ENCODE measurements at places on chromosomes 6 and 20.
A peak's percentile ranks its signal among the peaks of the same experiment; 100 is the strongest.

- no peak for DNase-seq
Measured at GRCh38 chr6:151493804-151494234, at the start of gene CCDC170. CCDC170 (plus strand) TSS chr6:151494017; CDS start chr6:151494129, 112 bp downstream.

- peak; percentile 71 for DNase-seq
Measured at GRCh38 chr20:33411242-33411641, 9.9 kb upstream of the CDK5RAP1 start.

- no peak for DNase-seq
Measured at GRCh38 chr6:55543633-55544309, 35.2 kb downstream of the HMGCLL1 start.

- no peak for DNase-seq
Measured at GRCh38 chr6:83216806-83217205, 23.6 kb downstream of the RWDD2A start.

- no peak for DNase-seq
Measured at GRCh38 chr20:6074784-6075183, 20.9 kb upstream of the LRRN4 start.

GRCh38 chr6:165697171-165697570 is 34.1 kb upstream of the PDE10A start:
- DNase-seq = no peak

GRCh38 chr20:22863826-22864225 is 171.3 kb upstream of the SSTR4 start:
- no peak for DNase-seq

- no peak for DNase-seq
Measured at GRCh38 chr20:43460830-43461200, 3.1 kb downstream of the SRSF6 start.

DNA sequence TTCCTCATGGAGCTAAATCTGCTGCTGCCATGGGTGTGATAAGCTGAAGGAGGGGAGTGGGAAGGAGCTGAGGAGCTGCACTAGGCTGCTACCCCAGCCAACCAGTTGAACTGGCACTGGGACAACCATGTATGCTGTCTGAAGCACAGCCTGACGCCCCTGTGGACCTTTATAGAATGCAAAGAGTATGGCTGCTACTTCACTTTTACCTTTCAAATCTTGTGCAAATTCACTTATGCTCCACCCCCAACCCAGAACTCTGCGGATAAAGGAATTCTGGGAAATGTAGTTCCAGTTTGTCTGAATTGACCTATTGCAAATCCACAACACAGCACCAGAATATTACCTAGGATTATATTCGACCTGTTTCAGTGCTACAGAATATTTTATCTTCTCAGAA is 217.4 kb upstream of the SLC35B3 start:
- no peak for DNase-seq

DNA sequence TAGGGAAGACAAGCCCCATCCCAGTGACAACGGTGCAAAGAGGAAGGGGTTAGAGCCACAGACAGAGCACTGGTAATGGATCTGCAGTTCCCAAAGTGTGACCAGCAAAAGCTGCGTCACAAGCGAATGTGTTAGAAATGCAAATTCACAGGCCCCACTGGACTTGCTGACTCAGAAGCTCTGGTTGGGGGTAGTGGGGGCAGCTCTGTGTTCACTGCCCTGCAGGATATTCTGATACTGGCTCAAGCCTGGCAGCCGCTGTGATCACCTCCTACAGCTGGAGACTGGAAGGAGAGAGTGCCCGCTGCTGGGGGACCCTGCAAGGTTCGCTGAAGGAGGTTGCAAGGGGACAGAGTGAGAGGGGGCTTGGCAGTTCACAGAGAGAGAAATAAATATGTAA is 179.7 kb upstream of the CDH4 start:
- DNase-seq = no peak

DNA sequence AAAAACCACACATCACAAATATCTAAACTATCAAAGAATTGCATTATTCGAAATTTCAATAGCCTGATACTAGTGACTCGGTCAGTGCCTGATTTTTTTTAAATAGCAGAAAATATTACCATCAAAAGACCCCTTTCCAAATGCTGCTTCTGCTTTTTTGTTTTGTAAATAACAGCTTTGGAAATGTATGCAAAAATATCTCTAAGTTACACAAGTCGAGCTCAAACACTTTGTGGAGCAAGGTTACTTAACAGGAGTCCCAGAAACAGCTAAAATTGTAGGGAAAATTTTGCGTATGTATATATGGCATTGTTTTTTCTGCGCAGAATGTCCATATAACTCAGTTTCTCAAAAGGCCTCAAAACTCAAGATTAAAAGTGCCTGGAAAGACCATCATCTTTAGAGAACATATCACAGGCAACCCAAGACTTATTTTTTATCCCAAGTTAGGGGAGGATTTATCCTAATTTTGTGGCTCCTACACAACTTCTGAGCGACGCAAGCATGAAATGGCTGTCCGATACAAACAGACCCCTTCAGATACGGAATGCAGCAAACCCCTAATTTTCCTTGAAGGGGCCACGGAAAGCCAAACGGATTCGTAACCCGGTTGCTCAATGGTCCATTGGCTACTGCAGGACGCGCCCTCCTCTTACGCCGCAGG is 1.3 kb downstream of the CEP85L start:
- DNase-seq = no peak

GRCh38 chr6:152552616-152553209 is 84.4 kb downstream of the SYNE1 start:
- peak; percentile 13 for DNase-seq

DNA sequence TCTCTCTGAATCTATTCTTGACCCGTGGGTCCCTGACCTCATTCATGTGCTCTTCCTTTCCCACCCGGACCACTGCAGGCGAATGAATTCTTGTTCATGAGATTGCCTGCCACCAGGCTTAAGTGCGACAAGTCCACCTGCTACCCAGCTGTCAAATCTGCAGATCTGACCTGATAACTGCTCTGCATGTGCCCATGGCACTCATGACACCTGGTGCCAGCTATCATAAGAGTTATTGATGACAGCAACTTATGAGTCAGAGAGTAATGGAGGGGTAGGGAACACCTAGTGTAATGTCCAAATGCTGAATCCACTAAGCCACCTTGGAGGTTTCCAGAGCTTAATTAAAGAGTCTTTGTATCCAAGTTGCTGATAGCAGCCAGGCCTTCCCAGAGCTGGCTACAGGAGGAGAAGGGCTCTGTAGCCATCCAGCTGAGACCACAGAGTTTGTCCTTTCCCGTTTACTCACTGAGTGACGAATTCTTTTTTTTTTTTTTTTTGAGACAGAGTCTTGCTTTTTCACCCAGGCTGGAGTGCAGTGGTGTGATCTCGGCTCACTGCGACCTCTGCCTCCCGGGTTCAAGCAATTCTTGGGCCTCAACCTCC is 17.4 kb downstream of the SHLD1 start:
- peak; percentile 68 for DNase-seq

- no peak for DNase-seq
Measured at GRCh38 chr6:106961136-106961535, 13.4 kb downstream of the CD24 start.

GRCh38 chr6:17820055-17820454 is 113.3 kb upstream of the NUP153 start:
- no peak for DNase-seq

- no peak for DNase-seq
Measured at GRCh38 chr6:117481278-117481925, 1.1 kb upstream of the DCBLD1 start.

DNA sequence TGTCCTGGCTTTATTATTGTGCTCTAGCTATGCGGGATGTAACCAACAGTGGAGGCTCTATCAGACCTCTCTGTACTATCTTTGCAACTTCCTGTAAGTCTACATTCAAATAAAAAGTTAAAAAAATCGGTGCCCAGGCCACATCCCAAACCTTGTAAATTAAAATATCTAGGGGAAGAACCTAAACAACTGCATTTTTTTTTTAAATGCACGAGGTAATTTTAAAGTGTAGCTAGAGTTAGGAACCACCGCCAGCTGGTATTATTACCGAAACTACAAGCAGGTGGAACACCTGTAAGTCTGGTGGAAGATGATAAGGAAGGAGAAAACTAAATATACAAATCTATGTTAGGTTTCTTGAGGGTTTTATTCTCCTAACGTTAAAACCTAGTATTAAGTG is 34.5 kb upstream of the ID4 start:
- DNase-seq = no peak

DNA sequence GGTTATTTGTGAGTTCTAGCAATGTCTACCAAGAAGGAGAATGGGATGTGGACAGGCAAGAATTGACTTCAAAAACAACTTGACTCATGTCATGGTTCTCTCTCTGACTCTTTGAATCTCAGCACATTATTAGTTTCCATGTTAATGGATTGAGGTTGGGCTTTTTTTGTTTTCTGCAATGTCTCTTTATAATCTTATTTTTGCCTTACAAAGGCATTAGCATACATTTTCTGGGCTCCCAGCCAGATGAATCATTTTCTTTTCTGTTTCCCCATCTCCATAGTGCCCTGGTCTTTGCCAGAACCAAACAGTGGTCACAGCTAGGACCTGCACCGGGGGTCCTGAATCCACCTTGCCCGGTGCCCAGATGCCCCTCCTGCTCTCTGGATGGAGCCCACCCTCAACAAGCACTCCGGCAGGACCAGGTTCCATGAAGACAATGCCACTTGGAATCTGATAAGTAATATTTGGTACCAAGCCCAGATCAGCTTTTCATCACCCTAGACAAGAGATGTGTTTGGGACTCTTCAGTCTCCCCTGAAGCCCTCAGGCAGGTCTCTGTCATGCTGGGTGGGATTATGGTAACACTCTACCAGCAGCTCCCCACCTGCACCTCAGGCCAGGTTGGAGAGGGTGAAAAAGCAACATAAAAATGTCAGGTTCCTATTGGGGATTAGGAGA is 266.7 kb upstream of the SULF2 start:
- DNase-seq = no peak

GRCh38 chr20:33629533-33629932 is 32.6 kb upstream of the C20orf144 start:
- DNase-seq = no peak

- peak; percentile 46 for DNase-seq
Measured at GRCh38 chr6:15399641-15400470, 154.0 kb downstream of the JARID2 start.

GRCh38 chr20:15643713-15644112 is 929.5 kb downstream of the KIF16B start:
- no peak for DNase-seq

GRCh38 chr6:14121936-14122344 is 4.4 kb downstream of the CD83 start:
- no peak for DNase-seq

GRCh38 chr6:119119989-119120388 is 41.5 kb upstream of the FAM184A start:
- no peak for DNase-seq

GRCh38 chr6:99393366-99393697 is 663 bp downstream of the COQ3 start:
- DNase-seq = no peak

- DNase-seq = no peak
Measured at GRCh38 chr20:57091748-57092111, 174.7 kb downstream of the BMP7 start.

GRCh38 chr20:56859801-56860261 is 230.7 kb downstream of the TFAP2C start:
- DNase-seq = no peak

- DNase-seq = no peak
Measured at GRCh38 chr20:58787211-58788005, 63.3 kb downstream of the GNAS-AS1 start.

- DNase-seq = no peak
Measured at GRCh38 chr20:33555755-33556154, 65.9 kb downstream of the CBFA2T2 start.

GRCh38 chr6:121522265-121522664 is 86.8 kb downstream of the GJA1 start:
- DNase-seq = no peak

GRCh38 chr6:87197547-87197946 is 42.2 kb downstream of the ZNF292 start:
- DNase-seq = no peak

GRCh38 chr20:41462372-41463161 is 95.9 kb upstream of the EMILIN3 start:
- no peak for DNase-seq

- DNase-seq = no peak
Measured at GRCh38 chr6:35078226-35078850, 62.8 kb downstream of the TCP11 start.

DNA sequence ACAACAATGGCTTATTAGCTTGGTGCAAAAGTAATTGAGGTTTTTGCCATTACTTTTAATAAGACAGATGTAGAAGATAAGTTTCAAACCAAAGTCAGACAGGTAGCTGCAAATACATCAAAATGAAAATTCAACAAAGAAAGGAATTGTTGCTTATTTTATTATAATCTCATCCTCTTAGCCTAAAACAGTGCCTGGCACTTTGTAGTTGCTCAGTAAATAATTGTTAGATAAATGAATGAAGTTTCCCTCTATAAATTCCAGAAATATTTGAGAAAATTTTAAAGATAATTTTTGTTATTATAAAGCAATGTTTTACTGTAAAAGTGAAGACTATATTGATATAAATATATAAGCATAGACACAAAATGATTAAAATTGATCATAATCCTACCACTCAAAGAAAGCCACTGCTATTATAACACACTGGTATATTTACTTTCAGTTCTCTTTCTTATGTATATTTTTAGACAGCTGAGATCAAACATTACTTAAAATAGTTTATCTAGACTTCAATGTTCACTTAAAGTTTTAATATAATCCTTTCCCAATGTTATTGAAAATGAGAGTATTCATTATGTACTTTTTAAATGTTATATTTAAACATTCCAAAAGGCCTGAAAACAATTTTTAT is 42.5 kb downstream of the SESN1 start:
- DNase-seq = no peak

GRCh38 chr6:137171824-137172733 is 1.4 kb downstream of the IL22RA2 start:
- DNase-seq = no peak

GRCh38 chr6:51928320-51928719 is 159.1 kb downstream of the PKHD1 start:
- no peak for DNase-seq

GRCh38 chr6:18503593-18504231 is 116.6 kb downstream of the RNF144B start:
- no peak for DNase-seq

- DNase-seq = no peak
Measured at GRCh38 chr6:14621518-14621917, 503.9 kb downstream of the CD83 start.

DNA sequence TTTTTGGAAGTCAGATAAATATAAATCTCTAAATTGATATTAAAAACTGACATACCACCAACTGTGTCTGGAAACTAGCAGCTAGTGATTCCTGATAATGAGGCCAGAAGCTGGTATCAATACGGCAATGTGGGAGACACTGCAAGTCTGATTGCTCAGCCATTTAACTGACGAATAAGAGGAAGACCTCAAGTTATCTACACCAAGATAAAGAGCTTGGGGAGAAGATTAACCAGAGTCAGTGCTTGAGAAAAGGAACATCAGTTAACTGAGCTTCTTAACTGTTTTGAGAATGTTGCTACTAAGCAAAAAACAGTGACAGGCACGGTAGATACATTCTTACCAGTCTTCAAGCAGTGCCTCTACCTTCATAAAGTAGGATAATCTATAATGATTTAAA is 140.4 kb upstream of the TENT5A start:
- no peak for DNase-seq

Measured in NCI-H524 treated with DMSO at 0.1 percent for 48 hours (cell line).